ENCODE measurements at places on chromosomes 3 and 15.

DNA sequence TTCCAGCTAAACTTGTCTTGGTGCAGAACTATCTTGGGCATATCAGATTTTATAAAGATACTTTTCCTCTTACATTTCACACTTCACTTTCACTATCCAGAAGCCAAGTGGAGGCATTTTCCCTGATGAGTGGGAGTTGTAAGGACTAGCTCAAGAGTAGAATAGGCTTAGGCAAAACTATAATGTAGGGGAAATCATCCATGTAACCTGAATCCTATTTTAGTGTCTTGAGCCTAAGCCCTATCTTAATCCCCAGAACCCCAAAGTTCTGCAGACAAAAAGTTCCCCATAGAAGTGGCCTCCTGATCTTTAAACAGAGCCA lies 42.2 kb upstream of the CD47 start:
- DNase-seq, result no peak

- DNase-seq, result no peak
Measured at GRCh38 chr3:11455956-11456355, 183.8 kb downstream of the ATG7 start.

- DNase-seq, result peak; percentile 79
Measured at GRCh38 chr15:38474155-38474757, 20.3 kb downstream of the FAM98B start.

DNA sequence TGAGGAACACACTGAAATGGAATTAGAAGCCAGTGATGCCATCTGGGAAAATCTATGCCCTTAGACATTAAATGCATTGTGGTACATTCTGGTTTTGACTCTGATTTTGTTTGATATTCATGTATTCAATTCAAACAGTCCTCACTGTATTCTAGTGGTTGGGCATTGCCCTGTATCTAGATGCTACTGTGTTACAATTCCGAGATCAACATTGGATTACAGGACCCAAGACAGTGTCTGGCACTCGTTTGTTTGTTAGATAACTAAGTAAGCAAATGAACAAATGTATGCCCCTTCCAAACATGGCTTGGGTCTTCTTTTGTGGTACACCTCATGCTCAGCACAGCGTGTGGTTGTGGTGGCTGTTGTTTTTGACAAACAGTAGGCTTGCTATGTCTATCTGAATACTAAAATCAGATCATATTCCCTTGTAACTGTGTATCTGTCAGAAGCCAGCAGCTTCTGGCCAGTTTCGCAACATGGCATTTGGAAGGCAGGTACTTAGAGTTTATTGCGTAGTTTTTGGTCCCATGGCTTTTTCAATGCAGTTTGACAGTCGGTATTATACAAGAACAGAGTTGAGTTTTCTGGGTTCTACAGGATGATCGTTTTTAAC lies 5.7 kb downstream of the FILIP1L start:
- no peak for DNase-seq

DNA sequence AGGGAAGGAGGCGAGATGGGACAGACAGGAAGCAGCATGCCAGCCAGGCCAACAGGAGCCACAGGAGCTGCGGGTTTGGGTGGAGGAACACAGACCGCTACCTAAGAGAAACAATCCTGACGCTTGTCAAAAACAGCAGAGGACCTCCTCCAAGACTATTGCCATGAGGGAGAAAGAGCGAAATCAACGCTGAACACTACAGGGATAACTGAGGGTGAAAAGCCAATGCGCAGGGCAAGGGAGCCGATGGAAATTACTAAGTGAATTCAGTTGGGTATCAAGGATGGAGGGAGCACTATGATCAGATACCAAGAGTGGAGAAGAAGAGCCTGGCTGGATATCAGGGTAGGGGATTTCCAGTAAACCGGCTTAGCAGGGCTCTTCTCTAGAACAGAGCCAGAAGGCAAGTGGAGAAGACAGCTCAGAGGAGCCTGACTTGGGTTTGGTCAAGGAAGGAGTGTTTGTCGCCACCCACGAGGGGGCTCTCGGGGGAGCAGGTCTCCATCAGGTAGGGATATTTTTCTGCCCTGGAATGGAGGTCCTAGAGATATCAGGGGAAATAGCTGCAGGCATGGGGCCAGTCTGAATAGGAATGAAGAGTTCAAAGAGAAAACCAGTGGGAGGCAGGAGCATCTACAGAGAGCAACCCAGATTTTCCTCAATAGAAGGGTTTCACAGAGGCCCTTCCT lies 48.4 kb downstream of the SLC41A3 start:
- no peak for DNase-seq

- DNase-seq, result no peak
Measured at GRCh38 chr15:85759376-85759775, 35.3 kb downstream of the KLHL25 start.

DNA sequence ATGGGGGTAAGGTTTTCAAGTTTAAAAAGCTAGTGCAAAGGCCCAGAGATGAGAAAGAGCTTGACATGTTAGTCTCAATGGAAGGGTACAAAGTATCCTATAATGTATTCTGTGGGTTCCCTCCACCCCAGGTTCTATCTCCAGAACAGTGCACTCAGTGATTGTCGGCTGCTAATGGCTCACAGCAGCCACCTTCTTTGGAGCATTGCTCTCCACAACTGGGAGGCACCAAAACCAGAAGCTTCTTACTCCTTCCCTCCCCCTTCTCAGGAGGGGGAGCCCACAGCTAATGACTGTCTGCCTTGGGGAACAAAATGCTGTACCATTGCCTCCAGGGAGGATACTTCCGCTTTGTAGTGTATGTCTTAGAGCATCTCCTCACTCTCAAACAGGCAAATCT lies 439.4 kb upstream of the RBMS3 start:
- no peak for DNase-seq

- no peak for DNase-seq
Measured at GRCh38 chr3:71689291-71689690, 35.9 kb downstream of the EIF4E3 start.

DNA sequence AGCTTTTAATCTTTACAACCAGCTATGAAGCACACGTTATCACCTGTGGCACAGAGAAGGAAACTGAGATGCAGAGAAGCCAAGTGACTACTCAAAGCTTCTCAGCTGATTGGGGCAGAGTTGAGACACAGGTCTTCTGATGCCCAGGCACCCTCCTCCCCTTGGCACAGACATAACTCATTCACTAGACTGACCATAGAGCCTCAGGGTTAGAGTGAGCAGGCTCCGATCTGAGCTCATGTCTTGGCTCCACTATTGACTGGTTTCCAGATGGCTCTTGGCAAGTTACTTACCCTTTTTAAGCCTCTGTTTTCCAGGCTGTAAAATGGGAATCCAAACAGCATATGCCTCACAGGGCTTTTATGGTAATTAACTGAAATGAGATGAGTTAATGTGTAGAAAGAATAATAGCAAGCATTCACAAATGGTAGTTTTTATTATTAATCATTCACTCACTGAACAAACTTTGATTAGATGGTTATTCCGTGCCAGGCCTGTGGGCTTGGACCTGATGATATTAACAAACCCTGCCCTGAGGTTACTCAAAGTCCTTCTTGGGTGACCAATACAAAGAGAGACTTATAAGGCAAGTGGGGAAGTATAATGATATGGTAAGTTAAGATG lies 184.3 kb downstream of the ANXA2 start:
- DNase-seq, result no peak

- DNase-seq, result no peak
Measured at GRCh38 chr3:12918231-12918630, 76.9 kb upstream of the RPL32 start.

GRCh38 chr3:56985878-56986277 lies 74.6 kb upstream of the SPATA12 start:
- no peak for DNase-seq

DNA sequence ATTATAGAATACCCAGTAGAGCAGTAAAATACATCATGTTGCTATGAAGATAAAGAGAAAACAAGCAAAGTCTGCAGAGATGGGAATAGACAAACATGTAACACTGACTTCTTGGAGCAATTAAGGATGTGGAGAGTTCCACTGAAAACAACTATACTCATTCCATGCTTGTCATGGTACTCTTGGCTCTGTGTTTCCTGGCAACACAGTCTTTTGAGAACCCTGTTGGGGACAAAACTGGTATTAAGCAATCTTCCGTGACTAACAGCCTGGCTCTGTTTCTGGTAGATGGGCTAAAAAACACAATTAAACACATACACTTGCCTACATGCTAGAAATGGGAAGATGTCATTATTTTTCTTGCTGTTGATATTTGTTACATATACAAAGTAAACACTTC lies 1212.3 kb upstream of the GBE1 start:
- no peak for DNase-seq

GRCh38 chr3:84904816-84905555 lies 53.8 kb upstream of the CADM2 start:
- no peak for DNase-seq

DNA sequence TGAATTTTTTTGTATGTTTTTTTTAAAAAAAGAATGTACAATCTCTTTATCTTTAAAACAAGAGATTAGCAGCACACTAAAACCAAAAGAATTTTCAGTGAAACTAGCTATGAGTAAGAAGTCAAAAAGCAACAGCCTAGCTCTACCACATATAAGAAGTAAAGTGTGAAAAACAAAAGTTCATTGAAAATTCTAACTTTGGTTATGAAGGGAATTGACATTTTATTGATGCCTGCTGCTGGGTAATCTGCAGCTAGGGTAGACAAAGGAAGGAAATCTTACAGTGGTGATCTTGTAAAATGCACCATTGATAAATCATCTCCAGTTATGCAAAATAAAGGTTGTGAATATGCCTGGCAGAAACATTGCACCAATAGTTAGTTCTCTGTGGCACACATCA lies 37.8 kb upstream of the FOXB1 start:
- no peak for DNase-seq

DNA sequence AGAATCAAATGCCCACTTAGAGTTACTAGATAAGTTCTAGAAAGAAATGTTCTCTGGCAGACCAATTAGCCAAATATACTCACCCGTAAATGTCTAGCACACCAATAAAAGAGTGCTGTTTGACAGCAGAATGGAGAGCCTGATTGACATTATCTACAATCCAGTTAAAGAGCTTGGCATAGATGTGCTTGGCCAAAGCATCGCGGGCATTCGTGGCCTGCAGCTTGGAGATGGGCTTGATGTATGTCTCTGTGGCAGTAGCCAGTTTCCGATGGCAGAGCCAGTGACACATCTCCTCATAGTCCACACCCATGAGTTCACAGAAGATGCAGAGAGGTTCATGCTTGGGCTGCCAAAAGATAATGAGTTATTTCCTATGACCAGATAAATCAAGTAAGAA lies 101.5 kb upstream of the MYO5C start:
- no peak for DNase-seq

GRCh38 chr3:187185759-187186158 lies 11.5 kb upstream of the RTP1 start:
- DNase-seq, result no peak

GRCh38 chr3:130582457-130583153 lies 65.6 kb downstream of the COL6A6 start:
- DNase-seq, result peak; percentile 50

GRCh38 chr3:44419923-44420650 lies 57.4 kb downstream of the ZNF445 start:
- peak; percentile 29 for DNase-seq

DNA sequence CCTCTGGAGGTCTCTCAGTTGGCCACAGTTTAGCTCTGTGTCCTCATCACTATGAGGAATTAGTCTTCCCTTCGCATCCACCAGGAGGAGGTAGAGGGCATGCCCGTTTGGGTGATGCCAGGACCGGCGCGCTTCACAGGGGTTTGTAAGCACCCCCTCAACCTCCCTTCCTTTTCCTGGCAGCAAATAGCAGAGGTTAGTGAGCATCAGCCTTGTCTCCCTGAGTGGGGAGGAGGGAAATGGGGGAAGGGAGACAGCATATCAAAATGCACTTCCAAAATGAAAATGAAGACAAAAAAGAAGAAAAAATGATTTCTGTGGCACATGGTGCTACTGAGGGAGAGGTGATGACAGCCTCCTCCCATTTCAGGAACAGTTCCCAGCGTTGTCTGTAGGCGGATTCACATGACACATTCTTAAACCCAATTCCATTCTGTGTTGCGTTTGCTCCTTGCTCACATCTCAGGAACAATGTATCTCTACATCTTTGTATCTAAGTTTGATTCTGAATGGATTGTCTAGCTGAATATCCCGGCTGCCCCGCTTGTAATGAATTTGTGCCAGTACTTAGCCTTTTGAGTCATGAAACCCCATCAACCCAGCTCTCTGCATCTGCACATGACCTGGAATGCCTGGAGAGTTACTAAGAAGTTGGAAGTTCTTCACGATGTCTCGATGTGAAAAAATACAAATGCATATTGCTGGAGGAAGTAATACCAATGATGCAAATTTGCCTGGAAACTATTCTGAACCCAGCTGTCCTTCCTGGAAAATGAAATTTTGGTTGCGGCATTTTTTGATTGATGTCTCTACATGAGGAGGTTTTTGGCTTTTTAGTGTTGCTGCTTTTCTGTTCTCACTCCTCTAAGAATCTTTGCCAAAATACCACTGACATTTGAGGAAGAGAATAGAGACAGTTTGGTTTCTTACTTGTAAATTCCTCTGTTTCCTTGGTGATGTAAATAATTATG lies 45.2 kb downstream of the TYRO3 start:
- peak; percentile 54 for DNase-seq

- DNase-seq, result peak; percentile 46
Measured at GRCh38 chr15:67824976-67825880, at the start of gene SKOR1. Gene SKOR1, plus strand, starts transcription at chr15:67825509. Its CDS starts 94 bp downstream, at chr15:67825603.
